ENCODE measurements at places on chromosomes 6 and 20. TPM values are rescaled to one million over a fixed set of nuclear protein-coding genes. Genes with fewer than 3 reads are reported as not detected.

Gene BPIFB4
- not detected for total RNA-seq

Gene OXT
- total RNA-seq: not detected

Gene TRAPPC3L
- total RNA-seq: not detected

Gene PLCB1
- 1.7 TPM for total RNA-seq
